Psoas muscle (tissue), 8 donors: ENCODE measurements at places on chromosomes 16 and 17. TPM values are rescaled to one million over a fixed set of nuclear protein-coding genes. Genes with fewer than 3 reads are reported as not detected.

GRCh38 chr17:72516772-72517399, 396.1 kb downstream of the SOX9 start:
- no peak for DNase-seq

DNA sequence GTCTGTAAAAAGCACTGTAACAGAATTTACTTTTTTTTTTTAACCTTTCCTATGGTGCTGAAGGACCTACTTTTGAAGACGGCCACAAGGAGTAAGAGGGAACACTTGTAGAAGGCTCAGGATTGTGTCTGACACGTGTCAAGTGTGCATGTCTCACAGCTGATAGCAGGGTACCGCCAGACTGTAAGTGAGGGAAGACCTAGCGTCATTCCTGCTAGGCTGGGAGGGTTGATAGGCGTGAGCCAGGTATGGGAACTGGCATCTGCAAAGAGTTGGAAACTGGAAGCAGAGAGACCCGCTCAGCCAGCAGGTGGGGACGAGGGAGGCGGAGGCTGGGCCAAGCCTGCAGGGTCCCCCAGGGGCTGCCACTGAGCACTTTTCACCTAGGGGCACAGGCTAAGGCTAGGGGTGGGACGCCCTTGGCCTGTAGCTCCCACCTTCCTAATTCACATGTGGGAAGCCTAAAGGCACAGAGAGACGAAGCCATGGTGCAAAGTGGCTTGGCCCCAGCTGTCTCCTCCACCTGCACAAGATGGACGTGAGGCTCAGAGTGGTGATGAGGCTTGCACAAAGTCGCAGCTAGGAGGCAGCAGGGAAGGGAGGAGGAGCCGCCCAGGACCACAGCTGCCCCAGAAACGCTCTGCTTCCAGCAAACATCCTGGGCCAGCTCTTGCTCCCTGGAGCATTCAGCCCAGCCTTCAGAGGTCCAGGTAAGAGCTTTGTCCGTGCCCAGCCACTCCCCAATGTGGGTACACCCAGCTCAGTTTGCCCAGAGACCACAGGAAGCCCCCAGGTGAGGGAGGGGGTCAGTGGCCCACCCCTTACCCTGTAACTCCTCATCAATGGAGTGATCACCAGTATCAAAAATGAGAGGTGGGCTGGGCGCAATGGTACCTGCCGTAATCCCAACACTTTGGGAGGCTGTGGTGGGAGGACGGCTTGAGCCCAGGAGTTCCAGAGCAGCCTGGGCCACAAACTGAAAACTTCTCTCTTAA, 18.9 kb downstream of the VASN start:
- DNase-seq, result no peak

Gene PNMT
- total RNA-seq, result 8.6 TPM

DNA sequence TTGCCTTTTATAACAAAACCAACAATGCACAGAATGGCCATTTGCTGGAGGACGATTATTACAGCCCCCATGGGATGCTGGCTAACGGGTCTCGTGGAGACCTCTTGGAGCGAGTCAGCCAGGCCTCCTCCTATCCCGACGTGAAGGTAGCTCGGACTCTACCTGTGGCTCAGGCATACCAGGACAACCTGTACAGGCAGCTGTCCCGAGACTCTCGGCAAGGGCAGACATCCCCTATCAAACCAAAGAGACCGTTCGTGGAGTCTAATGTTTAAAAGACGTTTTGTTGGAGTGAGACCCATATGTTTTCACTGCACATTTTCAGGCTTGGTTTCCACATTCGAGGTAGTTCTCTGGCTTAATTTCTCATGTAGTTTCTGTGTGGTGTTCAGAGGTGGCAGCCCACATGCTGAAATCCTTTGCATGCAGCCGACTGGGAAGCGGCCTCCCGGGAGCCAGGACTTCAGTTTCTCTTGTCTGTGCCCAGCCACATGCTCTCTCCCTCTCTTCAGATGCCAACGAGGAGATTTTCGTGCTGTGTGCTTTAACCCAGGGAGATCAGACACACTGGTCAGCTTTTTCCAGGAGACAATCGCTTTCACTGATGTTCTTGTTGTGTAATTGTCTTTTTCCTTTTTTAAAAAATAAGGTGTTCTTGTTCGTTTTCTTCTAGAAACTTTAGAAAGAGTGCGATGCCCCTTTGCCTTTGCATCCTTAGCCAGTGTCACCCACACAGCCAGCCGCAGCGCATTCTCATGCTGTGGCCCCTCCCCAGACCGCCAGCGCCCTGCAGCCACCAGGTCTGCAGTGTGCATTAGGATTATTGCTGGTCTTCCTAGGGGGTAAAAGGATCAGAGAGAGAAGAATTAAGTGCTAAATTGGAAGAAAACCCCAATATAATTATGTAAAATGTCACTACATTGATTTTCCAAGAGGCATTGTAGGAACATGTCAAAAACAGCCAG, 24.1 kb downstream of the CYB561 start:
- DNase-seq, result no peak

DNA sequence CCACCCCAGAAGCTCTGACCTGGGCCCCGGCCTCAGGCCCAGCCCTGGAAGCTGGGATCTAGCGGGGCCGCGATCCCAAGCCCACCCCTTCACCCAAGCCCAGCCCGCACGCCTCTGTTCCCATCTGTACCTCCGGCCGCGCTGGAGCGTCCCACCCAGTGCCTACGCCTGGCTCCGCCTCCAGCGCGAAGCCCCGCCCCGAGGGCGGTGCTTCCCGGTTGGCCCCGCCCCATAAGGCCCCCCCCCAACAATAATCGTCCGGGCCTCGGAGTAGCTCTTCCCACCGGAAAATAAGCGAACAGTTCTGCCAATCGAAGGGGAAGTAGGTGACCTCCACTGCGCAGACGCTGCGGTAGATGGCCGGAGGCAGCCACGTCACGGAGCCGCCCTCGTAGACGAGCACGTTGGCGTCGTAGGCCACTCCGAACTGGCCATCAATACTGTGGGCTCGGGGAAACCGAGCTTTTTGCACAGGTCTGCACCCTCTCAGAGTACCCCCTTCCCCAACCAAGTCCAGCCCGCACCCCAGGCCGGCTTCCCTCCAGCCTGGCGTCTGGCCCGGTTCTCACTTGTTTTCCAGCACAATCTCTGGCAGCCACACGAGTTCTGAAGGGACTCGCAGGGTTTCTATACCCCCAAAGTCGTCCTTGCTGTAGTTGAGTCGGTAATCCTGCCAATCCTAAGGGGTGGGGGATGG, 1.1 kb downstream of the CHRNE start:
- no peak for DNase-seq

DNA sequence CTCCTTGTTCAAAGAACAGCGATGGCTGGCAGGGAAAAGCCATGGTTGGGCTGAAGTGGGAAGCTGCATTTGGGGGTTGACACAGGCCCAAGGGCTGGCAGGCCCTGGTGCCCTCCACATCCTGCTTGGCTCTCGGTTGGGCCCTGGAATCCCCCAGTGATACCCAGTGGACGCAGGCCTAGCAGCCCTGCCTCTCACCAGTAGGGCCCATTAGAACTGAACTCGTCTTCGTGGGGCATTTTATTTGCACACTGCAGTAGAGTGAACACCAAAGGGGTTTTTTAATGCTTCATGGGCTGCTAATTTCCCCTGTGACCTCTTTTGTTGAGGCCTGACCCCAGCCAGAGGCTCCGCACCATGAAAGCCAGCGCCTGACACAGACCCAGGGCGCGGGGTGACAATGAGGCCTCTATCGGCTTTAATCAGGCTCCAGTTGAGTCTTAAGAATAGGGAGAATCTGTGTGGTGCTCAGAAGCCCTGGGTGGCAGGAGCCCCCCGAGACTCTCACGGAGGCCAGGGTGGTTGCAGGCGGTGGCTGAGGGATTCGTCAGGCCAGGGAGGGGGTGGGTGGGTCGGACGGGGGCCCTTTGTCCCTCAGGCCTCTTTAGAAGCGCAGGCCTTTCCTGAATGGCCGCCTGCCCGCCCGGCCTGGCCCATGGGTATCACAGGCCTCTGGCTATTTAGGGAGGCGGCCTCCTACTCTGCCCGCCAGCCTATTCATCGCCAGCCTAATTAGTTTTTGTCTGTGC, 199.3 kb downstream of the NTN1 start:
- no peak for DNase-seq

- DNase-seq, result peak; percentile 71
These were observed 26.6 kb upstream of the GSE1 start for GRCh38 chr16:85586380-85587104.

GRCh38 chr17:67712375-67712774, 5.4 kb upstream of the NOL11 start:
- DNase-seq, result no peak

DNA sequence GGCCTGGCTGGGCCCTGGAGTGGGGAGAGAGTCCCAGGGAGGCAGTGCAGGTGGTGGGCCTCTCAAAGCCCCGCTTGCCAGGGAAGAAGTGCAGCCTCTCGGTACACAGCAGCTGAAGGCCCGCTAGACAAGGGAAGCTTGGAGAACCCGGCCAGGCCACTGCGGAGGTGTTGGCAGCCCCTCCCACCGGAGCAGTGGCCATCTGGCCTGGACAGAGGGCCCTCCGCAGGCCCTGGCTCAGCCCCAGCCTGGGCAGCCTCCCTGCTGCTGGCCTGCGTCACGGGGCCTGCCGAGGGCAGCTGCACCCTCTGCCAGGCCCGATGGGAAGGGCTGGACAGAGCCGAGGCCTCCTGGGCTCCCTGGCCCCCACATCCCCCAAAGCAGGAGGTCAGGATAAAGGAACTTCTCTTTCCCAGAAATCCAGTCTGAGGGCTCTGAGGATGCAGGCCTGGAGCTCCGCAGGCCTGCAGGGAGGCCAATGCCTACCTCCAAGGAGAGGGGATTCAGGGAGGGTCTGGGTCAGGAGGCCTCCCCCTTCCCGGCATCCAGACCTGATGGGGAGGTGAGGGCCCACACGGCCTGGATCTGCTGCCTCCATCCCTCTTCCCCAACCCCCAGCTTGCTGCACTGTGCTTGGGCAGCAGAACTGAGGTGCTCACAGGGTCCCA, 4.3 kb downstream of the SPPL2C start:
- DNase-seq, result peak; percentile 56

- no peak for DNase-seq
These were observed 5.7 kb upstream of the RAB40B start for GRCh38 chr17:82703935-82704865.

GRCh38 chr17:44149750-44150329, 8.1 kb downstream of the HROB start:
- DNase-seq, result no peak

DNA sequence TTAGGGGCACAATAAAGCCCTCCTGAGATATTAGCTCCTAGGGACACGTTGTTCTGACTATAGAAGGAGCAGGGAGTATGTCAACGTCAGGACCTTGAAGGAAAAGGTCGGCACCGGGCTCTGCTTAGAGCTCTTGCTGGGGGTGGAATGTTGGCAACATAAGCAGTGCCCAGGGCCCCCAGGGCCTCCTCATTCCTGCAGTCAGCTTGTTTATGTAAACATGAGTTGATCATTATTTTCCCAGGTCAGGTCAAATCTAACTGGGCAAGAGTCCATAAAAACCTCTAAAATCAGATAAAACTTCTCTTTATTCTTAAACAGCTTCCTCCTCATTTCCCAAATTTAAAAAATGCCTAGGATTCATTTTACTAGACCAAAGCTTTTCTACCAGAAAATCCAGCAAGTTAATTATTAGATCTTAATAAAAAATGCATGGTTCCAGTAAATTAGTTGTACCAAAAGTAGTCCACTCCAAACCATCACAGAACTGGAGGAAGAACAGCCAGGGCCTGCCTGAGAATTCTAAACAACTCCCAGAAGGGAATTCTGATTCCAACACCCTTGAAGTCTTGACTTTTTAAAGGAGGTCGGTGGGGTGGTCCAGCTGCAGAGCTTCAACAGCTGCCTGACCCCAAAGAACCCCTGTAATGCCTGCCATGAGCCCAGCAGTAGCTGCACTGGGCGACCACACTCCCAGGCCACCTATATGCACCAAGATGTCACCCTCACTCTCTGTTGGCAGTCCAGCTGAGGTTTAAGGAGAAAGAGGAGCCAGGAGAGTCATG, 54.3 kb downstream of the AMFR start:
- no peak for DNase-seq

Gene TBC1D28
- total RNA-seq, result not detected

Gene HBM
- total RNA-seq, result not detected

Gene NEUROD2
- total RNA-seq, result not detected

Gene MT1G
- total RNA-seq, result 7.8 TPM

DNA sequence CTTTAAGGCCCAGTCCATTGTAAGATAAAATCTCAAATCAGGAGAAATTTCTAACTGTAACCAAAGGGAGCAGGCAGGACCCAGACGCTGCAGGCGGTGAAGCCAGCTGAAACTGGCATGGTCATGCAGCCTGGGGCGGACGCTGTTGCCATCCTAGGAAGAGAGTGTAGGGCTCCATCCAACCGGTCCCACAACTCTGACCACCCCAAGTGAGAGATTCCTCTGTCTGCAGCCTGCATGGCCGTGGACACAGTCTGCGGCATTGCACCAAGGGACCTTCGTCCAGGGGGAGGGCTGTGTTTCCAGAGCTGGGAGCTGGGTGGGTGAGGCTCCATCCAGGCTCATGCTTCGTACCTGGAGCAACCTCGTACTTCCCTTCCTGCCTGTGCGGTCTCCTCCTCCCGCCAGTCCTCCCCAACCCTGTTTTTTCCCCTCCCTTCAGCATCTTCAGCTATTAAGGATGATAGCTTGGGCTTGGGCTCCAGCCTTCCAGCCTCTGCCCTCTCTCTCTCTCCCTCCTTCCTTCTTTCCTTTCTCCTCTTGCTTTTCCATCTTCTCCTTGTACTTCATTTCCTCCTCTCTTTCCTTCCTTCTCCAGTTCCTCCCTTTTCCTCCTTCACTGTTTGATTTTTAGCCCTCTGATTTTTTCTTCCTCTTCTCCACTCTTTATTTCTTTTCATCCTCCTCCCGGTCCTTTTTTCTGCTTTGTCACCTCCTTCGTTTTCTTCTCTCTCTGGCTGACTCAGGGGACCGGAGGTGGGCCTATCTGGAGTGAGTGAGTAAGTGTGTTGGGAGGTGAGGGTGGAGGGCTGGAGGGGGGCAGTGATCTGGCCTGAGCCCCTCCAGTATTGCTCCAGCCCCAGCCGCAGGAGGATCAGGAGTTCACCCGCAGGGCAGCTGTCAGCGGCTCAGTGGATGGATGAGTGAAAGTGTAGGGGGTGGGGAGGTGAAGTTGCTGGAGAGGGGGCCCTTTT, 17.0 kb upstream of the LHX1 start:
- no peak for DNase-seq

GRCh38 chr17:9408868-9409829, 166.5 kb downstream of the STX8 start:
- DNase-seq, result no peak

Gene TNFSF13
- 4.0 TPM for total RNA-seq

Gene KRT33A
- total RNA-seq, result not detected

- peak; percentile 98 for DNase-seq
These were observed at the start of gene PDK2 for GRCh38 chr17:50094753-50095619. PDK2 (plus strand) TSS chr17:50095351; CDS start chr17:50095436, 85 bp downstream.

Gene WNT9B
- 0.32 TPM for total RNA-seq
